ENCODE measurements at places on chromosomes 11 and 22.
A peak's percentile ranks its signal among the peaks of the same experiment; 100 is the strongest.

GRCh38 chr11:73652856-73653559 lies 6.6 kb downstream of the PLEKHB1 start:
- DNase-seq, result no peak

- no peak for DNase-seq
Measured at GRCh38 chr11:94279996-94280395, 24.4 kb upstream of the IZUMO1R start.

- no peak for DNase-seq
Measured at GRCh38 chr11:79428406-79428805, 12.4 kb downstream of the TENM4 start.

DNA sequence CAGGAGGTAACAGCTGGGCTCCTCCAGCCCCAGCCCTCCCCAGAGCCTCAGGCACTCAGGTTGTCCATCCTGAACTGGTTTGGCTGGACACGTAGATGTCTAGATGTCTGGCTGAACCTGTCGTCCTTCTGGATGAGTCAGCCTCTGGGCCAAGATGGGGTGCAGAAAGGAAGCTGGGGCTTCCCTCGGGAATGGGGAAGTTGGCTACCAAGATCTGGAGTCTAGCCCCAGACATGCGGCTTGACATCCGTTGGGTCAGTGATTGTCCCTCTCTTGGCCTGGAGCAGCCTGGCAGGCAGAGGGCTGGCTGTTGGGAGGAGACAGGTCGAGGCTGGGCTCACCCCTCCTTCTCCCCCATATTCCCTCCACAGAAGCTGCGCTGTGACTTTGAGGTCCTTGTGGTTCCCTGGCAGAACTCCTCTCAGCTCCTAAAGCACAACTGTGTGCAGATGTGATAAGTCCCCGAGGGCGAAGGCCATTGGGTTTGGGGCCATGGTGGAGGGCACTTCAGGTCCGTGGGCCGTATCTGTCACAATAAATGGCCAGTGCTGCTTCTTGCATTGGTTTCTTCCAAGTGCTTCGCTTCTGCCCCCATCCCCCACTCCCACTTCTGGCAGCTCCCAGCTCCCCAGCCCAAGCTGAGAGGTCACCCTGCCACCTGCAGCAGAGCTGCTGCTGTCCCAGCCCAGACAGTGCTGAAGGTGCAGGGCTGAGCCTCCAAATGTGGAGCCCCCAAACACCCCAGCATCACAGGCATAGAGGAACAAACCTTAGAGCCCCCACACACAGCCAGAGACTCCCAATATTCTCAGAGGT lies 1.3 kb downstream of the CST6 start:
- no peak for DNase-seq

- DNase-seq, result peak; percentile 94
Measured at GRCh38 chr11:67277231-67277961, 11.1 kb downstream of the GRK2 start.
